Posterior vena cava (tissue), 2 donors: ENCODE measurements at places on chromosomes 13 and 19.

DNA sequence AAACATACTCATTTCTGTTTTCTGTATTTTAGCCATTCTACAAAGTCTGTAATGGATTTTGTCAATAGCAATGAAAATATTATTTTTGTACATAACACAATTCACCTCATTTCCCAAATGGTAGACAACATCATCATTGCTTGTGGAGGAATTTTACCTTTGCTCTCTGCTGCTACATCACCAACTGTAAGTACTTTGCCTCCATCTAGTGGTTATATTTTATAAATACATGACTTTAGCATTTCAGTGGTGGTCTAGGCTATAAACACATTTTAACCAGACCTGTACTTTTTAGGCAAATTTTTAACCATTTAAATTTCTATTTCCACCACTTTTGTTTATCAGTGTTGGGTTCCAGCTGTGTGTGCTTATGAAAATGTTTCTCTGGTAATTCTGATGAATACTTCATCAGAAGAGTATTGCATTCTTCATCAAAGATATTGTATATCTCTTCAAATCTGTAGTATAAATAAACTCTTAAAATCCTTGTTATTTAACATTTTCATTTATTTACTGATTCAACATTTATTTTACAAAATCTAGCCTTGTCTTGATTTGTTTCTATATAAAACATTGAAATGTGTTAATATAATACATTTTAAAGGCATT is 222.4 kb downstream of the NBEA start:
- no peak for DNase-seq

- no peak for DNase-seq
These were observed 158.4 kb upstream of the CSNK1A1L start for GRCh38 chr13:37263871-37264270.

DNA sequence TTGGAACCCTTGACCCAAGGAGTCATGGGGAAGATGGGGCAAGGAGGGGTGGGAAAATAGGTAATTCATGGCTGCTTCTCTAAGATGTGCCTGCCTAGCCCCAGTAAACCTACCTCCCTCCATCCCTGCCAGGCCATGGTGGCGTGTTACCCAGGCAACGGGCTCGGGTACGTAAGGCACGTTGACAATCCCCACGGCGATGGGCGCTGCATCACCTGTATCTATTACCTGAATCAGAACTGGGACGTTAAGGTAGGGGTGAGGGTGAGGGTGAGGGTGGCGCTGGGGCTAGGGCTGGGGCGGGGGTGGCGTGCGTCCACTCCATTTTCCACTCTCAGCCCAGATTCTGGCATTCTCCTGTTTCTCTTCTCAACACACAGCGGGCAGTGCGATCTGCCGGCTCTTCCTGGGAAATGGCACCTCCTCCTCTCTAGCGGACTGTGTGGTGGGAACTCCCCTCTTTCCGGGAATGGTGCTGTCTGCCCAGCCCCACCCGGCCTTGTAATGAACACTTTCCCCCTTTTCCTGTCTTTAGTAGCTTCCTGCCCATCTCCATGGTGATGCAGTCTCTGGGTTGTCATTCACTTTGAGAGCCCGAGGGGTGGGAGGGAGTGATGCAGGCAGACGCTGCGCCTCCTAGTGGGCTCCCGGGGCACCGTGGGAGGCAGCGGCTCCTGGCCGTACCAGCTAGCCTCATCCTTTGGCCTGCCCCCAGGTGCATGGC is 7.6 kb downstream of the EGLN2 start:
- peak; percentile 94 for DNase-seq

- peak; percentile 68 for DNase-seq
These were observed 26.3 kb downstream of the TMEM255B start for GRCh38 chr13:113785051-113786010.

GRCh38 chr19:43461303-43461702 is 4.1 kb downstream of the LYPD3 start:
- DNase-seq, result no peak

DNA sequence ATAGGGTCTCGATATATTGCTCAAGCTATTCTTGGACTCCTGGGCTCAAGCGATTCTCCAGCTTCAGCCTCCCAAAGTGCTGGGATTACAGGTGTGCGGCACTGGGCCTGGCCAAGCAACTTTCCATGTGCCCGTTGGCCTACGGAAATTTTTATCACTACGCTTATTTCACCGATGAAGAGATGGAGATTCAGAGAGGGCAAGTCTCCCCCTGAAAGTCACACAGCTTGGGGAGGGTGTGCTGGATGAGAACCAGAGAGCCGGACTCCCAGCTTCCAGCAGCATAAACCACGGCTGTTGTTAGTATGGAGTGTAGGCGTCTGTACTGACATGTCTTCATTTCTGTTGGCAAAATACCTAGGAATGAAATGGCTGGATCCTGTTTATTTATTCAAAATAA is 11.8 kb upstream of the GNA11 start:
- DNase-seq, result no peak

DNA sequence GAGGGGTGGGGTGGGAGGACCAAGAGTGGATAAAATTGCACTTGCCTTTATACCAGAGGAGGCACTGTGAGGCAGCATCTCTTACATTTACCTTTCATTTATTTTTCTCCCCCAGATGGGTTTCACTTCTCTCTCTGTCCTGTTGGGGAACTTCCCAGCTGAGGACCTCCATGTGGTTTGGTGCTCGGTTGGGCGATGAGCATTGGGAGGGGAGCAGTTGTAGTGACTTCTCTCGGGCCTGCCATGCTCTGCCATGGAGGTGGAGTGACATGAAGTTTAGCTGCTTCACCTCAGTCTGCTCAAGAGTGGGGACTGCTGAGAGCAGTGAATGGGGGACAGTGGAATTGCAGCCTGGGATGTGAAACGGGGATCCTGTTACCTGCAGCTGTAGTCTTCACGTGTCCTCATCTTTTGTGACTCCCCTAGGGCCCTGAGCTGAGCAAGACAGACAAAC is 23.1 kb upstream of the CXCL17 start:
- DNase-seq, result no peak

- DNase-seq, result no peak
These were observed 1525.4 kb downstream of the SLITRK1 start for GRCh38 chr13:82356667-82357410.

GRCh38 chr13:113669755-113670341 is 2.8 kb downstream of the GRK1 start:
- DNase-seq, result peak; percentile 74

GRCh38 chr13:25266706-25267105 is 20.6 kb downstream of the MTMR6 start:
- no peak for DNase-seq

DNA sequence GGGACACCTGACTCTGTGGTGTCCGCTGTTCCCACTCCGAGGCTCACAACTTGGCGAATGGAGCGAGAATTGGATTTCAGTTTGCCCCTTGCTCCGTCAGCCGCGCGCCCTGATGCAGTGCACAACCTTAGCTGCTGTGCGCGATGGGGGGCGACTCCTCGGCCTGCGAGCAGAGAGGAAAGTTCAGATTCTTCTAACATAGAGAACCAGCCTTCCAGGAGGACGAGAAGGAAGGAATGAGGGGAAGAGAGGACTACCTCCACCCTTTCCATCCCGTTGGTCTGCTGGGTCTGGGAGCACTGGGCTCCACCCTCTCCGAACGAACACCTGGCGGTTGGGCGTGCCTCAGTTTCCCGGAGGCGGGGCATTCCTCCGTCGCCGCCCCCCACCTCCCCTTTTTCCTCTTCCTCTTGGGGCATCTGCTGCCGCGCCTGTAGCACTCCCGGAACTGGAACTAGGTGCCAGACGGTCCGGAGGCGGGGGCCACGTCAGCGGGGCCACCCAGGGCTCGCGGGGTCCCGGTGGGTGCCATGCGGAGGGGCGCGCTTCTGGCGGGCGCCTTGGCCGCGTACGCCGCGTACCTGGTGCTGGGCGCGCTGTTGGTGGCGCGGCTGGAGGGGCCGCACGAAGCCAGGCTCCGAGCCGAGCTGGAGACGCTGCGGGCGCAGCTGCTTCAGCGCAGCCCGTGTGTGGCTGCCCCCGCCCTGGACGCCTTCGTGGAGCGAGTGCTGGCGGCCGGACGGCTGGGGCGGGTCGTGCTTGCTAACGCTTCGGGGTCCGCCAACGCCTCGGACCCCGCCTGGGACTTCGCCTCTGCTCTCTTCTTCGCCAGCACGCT is at the start of gene KCNK6:
Gene KCNK6 (plus strand): TSS at position 425 of the 838 bp plus-strand sequence. CDS start 106 bp downstream, at position 531.
- DNase-seq, result peak; percentile 88

DNA sequence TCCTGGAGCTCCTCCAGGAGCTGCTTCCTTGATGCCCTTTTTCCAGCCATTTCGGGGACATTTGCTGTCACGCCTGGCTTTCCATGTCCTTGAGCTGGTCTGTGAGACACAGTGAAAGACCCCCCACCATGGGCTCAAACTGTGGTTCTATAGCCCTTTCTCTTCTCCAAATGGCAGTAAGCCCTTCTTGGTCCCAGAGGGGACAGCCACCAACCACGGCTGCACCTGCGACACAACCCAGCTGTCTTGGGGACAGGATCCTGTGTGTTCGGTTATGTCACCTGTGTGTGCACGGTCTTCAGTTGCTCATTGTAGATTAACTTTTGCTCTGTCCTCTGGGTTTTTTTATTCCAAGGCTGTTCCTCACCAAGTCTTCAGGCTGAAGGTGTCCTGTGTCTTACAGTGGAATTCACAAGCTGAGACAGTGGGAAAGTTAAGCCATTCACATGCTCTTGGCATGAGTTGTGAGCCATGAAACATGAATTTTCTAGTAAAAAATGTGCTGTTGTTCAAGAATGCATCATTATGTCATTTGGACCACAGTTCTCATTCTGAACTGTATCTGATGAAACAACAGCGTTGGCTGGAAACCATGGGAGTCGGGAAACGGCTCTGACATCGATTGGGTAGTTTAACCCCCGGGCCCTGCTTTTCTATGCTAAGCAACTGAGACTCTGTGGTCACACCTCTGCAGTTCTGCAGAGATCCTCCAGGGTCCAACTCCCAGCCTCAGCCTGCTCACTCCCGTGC is 129.5 kb upstream of the MCF2L start:
- DNase-seq, result peak; percentile 84

- no peak for DNase-seq
These were observed 1.1 kb downstream of the ZNF653 start for GRCh38 chr19:11504502-11505031.

GRCh38 chr13:107734891-107735625 is 480.3 kb downstream of the LIG4 start:
- DNase-seq, result no peak

DNA sequence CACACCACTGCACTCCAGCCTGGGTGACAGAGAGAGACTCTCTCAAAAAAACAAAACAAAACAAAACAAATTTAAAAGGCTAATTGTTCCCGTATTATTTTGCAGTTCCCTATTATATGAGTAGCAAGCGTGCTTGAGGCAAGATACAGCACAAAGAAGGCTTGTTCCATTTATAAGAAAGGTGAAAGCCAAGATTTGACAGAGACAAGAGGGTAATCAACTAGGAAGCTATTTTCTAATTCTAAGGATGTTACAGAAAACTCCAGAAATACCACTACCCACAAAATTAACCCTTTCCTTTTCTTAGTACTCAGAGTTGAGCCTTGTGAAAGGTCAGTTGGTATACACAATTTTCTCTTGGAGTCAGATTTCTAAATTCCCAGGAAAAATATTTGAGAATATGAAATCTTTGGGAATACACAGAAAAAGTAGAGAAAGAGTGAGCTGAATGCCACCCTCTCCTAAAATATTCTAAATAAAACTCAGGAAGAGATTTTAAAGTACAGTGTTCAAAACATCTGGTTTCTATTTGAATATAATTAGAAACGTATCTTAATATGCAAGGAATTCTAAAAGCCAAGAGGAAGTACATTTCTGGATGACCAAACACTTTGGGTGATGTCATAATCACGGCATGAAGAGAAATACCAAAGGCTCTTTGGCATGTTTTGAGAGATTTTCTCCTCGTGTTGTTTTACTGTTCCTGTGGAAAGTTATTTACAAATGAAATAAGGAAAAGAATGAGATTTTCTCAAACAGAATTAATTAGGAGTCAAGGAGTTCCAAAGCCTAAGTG is 63.0 kb upstream of the FLT1 start:
- DNase-seq, result no peak

GRCh38 chr13:90889906-90890834 is 457.3 kb upstream of the MIR17HG start:
- DNase-seq, result no peak

DNA sequence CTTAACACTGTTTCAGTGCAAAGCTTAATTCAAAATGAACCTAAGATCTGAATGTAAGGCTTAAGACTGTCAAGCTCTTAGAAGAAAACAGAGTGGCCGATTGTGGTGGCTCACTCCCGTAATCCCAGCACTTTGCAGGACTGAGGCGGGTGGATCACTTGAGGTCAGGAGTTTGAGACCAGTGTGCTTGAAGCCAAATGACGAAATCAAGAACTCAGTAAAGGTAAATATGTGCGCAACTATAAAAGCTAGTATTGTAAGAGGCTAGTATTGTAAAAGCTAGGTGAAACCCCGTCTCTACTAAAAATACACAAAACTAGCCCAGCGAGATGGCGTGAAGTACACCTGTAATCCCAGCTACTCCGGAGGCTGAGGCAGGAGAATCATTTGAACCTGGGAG is 12.7 kb downstream of the ATP4B start:
- no peak for DNase-seq

GRCh38 chr13:110187641-110188161 is 119.3 kb downstream of the COL4A1 start:
- peak; percentile 79 for DNase-seq

GRCh38 chr19:17281391-17282304 is at the start of gene ANKLE1:
Gene ANKLE1, plus strand, starts transcription at chr19:17281901. Its CDS starts 20 bp downstream, at chr19:17281921.
- peak; percentile 84 for DNase-seq

DNA sequence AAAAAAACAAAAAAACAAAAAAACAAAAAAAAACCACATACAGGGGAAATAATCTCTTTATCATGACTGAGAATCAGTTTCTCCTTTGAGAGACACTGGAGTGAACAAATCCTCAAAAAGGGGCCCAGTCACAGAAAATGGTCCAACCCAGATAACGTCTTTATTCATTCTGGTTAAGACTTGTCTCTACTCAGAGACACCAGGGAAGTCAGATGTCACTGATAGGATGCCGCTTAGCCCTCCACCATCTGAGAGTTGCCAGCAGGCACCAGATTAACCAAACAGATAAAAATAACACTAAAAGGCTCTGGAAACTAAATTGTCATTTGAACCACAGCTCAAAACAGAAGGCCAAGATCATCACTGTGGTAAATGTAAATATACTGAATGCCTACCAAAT is 1163.4 kb upstream of the ATXN8OS start:
- DNase-seq, result no peak

GRCh38 chr13:111213964-111214726 is 99.0 kb downstream of the ARHGEF7 start:
- no peak for DNase-seq

GRCh38 chr19:43779147-43779819 is 1.5 kb downstream of the KCNN4 start:
- DNase-seq, result no peak

DNA sequence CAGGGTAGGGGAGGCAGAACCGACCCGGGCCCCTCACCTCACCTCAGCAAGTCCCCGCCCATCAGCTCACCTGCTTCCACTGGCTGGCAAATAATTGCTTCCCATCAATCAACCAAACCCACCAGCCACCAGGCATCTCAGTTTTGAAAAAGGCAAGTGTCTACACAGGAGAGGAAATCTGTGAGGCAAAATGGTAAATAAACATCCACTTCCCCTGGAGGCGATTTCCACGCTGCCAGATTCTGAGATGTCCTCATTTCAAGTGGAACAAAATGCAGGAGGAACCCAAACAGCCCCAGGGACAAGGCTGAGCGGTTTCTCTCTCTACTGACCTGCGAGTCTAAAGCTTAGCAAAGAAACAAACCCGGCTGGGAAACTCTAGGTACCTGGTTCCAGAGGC is 117.5 kb downstream of the CRYL1 start:
- DNase-seq, result no peak
